ENCODE measurements at places on chromosomes 2 and 18.

- DNase-seq = no peak
These were observed 460.8 kb downstream of the IRS1 start for GRCh38 chr2:226338825-226339224.

DNA sequence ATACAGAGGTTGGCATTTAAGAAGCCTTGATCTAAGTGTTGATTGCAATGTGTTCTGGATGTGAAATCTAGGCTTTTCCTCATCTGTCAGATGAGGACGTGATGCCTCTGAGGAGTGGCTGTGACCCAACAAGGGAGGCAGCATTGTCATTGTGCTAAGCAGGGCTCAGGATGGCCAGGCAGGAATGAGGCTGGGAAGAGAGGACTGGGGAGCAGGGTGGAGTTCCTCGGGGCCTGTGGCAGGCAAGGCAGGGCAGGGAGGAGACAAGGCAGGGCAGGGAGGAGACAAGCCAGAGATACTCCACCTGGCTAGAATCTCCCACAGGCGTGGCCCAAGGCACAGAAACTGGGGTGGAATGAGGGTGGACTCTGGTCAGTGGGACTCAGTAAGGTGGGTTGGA is 116.6 kb downstream of the RPIA start:
- DNase-seq = no peak

GRCh38 chr2:218708086-218708485 is 2.5 kb upstream of the TTLL4 start:
- DNase-seq = no peak

GRCh38 chr2:233094614-233095013 is 34.5 kb downstream of the INPP5D start:
- DNase-seq = no peak

DNA sequence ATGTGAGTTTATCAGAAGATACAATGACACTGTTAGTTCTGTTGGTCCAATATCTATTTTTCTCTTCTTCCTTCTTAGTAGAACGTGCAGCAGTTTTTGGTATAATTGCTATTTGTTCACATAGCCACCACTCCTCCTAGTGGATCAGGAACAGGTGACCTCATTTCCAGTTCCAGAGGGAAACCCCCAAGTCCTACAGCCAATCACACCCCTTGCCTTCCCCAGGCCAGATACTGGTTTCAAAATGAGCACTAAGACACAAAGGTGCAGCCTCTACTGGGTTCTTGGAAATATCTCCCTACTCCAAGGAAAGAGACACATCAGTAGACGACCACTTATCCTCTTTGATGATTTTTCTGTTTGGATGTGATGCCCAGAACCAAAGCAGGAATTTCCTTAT is 103.2 kb downstream of the TCF4 start:
- no peak for DNase-seq

DNA sequence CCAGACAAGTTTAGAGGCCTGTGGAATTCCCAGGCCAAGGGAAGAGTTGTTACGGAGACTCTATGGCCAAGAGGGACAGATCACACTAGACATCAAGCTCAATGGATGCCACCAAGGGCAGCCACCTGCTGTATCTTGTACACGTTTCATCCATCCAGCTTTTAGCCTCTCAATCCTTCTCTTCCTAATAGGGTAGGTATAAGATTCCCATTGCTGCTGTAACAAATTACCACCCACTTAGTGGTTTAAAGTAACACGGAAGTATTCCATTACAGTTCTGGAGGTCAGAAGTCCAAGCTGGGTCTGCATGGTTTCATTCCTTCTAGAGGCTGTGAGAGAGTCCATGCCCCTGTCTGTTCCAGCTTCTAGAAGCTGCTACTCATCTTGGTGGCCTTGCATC is 87.8 kb downstream of the GBX2 start:
- DNase-seq = no peak

Measured in H9 (cell line).